A673 (cell line): ENCODE measurements at places on chromosomes 16 and 17. TPM values are rescaled to one million over a fixed set of nuclear protein-coding genes. Genes with fewer than 3 reads are reported as not detected.

DNA sequence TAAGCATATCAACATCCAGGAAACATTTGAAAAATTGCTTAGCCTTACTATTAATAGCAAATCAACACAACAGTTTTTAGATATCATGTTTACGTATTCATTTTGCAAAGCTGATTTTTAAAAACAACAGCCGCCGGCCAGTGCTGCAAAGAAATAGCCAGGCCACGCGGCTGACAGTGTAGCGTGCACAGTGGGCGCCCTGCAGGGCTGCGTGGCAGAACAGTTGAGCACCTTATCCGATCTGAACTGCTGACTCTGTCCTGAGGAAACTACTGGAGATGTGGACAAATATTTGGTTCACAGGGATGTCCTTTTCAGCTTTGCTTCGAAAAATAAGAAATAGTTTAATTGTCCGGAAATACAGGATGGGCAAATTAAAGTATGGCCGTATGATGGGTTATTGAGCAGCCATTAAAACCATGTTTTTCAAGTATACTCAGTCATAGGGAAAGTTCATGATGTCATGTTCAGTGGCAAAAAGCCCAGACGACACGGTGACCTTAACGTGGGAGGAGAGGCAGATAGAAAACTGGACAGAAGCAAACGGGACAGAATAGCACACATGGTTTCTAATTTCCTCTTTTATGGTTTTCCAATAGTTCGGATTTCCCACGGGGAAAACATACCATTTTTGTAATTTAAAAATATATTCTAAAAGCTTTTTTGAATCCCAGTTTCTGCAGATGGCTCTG, 52.4 kb upstream of the ENDOV start:
- peaks cover 61% of the 10 kb centered on the region for H3K36me3 ChIP-seq
- H3K4me1 ChIP-seq, result no peaks in the 10 kb centered on the region
- no peaks in the 10 kb centered on the region for H3K27me3 ChIP-seq
- no peak overlapping the region for H3K27ac ChIP-seq
- H3K4me3 ChIP-seq, result no peak overlapping the region
- no peak for DNase-seq

- H3K27ac ChIP-seq, result no peak overlapping the region
- no peaks in the 10 kb centered on the region for H3K4me1 ChIP-seq
- no peak for DNase-seq
- no peak overlapping the region for H3K4me3 ChIP-seq
- no peaks in the 10 kb centered on the region for H3K36me3 ChIP-seq
- no peaks in the 10 kb centered on the region for H3K27me3 ChIP-seq
Observed at GRCh38 chr17:68445671-68446070, 11.6 kb downstream of the WIPI1 start.

The ACSM2A gene
- not detected in 2 replicates for total RNA-seq

The ADAD2 gene
- total RNA-seq, result not detected in 2 replicates

The PRSS36 gene
- 0.41 and 0.72 TPM in 2 replicates for total RNA-seq
